CD4-positive, alpha-beta T cell treated with Interleukin-6 at 100 ng/mL for 8 hours (primary cell): ENCODE measurements at places on chromosomes 5 and 9.

DNA sequence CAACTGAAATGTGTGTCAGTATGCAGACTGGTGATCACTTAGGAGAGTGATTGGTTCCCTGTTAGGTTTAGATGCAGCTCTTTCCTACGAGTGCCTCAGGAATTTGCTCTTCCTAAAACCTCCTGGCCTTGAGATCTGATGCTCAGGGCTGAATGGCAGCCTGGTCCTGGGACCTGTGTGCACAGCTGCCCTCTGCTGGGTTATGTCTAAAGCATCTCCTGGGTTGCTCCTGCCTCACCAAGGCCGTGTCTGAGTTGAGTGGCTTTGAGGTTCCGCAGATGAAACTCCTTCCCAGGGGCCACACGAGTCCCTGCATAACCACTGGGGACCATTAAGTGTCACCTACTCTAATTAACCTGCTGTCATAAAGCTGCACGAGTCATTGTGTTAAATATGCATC is 59.5 kb downstream of the MVB12B start:
- no peak for DNase-seq

DNA sequence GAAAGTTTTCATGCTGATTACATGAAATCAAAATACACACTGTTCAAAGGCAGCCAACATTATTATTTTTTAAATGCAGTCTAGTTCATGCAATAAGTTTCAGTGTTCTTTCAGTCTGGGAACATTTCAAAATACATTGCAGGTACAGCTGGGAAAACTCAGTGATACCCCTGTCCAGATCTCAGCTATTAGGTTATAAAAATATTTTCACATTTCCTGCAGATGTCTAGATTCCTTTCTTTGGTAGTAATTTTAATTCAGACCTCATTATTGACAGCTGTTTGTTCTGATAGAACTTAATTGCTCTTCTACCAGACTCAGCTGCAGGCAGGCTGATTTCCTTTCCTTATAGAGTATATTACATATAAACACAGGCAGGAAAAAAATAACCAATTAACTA is 556.8 kb upstream of the DMAC1 start:
- DNase-seq: no peak

DNA sequence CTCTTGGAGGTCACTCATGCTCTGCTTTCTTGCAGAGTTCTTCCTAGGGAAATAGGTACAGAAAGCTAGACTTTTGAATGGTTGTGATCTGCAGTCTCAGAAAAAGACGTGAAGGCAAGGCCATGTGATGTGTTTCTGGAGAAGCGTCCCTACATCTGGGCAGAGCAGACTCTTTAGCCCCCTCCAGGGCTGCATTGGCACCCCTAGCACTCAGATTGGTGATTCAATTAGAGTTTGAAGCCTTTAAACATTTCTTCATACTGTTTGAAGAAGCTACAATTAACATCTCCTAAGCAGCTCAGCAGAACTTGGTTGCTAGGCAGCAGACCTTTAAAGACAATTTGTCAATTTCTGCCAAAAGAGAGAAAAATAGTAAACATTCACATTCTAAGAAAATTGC is 21.6 kb downstream of the JADE2 start:
- DNase-seq: no peak

GRCh38 chr5:2514484-2514883 is 237.0 kb downstream of the IRX2 start:
- DNase-seq: no peak

- DNase-seq: no peak
Observed at GRCh38 chr5:130532786-130533185, 628.5 kb downstream of the CHSY3 start.

GRCh38 chr5:87233143-87233542 is 34.5 kb upstream of the RASA1 start:
- no peak for DNase-seq

DNA sequence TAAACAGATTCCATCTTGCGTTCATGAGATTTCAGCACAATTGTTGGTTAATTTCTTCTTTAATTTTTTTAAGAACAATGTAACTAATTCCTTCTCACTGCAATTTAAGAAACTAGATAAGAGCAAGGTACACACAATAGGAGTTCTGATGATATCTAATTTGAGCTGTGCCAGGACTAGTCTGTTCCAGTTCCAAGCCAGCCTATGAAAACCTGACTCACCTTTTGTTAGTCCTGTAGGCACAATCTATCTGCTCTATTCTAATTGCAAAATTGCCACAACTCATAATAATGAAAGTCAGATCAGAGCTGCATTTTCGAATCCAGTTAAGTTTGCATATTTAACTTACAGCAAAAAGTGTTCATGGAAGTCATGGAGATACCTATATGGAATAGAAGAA is 494.1 kb upstream of the TUSC1 start:
- no peak for DNase-seq

- DNase-seq: no peak
Observed at GRCh38 chr5:85488295-85488694, 1103.6 kb upstream of the EDIL3 start.

DNA sequence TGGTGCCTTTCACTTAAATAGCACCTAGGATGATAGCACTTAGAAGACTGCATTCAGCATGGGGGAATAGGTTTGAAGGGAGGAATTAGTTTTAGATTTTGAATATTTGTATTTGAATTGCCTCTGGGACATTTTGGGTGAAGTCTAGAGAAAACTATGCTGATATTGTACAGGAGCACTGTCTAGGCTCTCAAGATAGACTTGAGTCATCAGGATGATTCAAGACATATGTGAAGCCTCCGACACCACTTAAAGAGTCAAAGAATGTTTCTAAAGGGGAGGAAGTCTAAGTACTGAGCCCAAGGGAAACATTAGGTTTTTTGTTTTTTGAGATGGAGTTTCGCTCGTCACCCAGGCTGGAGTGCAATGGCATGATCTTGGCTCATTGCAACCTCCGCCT is 63.9 kb upstream of the CCDC180 start:
- no peak for DNase-seq

DNA sequence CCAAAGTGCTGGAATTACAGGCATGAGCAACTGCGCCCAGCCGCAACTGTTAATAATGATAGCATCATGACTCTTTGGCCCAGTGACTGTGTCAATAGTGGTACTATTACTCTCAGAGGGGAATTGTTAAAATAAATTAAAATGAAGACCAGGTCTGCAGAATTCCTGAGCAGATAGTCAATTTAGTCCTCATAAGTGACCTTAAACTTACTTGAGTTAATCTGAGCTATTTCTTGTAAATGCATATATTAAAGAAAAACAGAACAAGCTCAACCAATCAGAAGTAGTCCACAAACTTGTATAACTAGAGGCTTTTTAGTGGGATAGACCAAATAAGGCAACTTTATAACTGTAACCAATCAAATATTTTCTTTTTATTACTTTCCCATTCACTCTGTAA is 1.7 kb upstream of the RECK start:
- no peak for DNase-seq

- no peak for DNase-seq
Observed at GRCh38 chr9:74804018-74804385, 83.7 kb downstream of the TRPM6 start.

DNA sequence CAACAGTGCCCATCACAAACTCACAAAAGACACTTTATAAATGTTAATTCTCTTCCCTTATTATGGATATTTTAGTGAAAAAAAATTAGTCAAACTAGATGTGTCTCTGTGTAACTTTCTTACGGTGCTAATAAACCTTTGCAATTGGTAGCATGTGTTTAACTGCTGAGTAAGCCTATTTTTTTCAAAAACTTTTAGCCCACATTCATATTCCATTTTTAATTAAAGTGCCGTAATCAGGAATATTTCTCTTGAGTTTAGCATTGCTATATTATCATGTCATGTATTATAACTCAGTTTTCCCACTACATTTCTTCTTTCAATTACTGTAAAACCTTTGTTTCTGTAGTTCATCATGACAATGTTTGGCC is 51.4 kb downstream of the FYB1 start:
- no peak for DNase-seq

DNA sequence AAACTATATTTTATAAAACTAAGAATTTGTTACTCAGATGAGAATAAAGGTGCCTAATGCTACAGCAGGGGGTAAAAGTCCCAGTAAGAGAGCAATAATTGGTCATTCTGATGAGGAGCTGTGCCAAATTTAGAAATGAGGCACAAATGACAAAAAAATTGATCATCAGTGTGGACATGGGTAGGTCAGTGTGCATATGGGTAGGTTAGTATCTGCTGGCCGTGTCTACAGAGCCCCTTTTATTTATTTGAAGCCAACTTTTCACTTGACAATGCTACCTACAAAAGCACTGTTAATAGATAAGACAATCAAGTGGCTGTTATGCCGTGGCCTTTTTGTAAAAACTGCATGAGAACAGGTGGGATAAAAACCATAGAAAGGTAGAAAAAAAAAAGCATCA is 454.6 kb downstream of the RAB3C start:
- no peak for DNase-seq

- DNase-seq: no peak
Observed at GRCh38 chr5:178786859-178787499, 56.5 kb upstream of the ZNF354A start.

GRCh38 chr5:107558823-107559375 is 111.8 kb downstream of the EFNA5 start:
- DNase-seq: no peak

- no peak for DNase-seq
Observed at GRCh38 chr9:30609713-30610112, 1774.7 kb upstream of the ACO1 start.

DNA sequence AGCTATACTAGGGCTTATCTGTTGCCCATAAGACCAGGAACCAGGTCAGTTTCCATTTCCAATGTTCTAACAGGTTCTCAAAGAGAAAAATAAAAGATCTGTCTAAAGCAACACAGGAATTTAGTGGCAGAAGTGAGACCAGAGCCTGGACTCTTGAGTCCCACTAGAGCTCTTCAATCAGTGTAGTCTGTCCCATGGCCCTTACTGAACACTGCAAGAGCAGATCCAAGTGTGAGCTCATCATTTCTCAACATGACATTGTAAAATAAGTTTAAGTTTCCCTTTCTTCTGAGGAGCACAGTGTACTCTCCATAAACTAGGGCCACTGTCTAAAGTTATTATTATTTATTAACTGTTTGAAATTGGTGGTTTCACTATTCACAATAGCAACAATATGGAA is 8.6 kb upstream of the PAPPA start:
- DNase-seq: no peak

GRCh38 chr5:143213231-143213850 is 190.1 kb downstream of the NR3C1 start:
- DNase-seq: no peak

- no peak for DNase-seq
Observed at GRCh38 chr9:14405176-14405706, 91.3 kb upstream of the NFIB start.

- no peak for DNase-seq
Observed at GRCh38 chr5:139772927-139773690, 22.5 kb upstream of the PSD2 start.

DNA sequence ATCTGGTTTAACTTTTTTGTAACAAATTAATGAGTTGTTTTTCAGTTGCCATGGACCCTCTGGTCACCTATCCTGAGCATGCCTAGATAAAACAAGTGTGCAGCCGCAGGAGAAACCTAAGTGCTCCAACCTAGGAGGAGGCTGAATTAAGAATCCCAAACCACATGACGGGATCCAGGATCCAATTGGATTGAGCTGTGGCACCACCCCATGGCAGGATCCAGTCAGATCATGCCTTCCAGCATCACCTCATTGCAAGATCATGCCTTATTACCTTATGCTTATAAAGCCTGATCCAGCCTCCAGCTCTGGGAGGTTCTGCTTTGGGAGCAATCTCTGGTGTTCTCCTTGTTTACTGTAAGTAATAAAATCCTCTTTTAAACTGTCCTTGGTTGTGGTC is 662.0 kb downstream of the TLR4 start:
- no peak for DNase-seq

GRCh38 chr5:34738381-34738780 is 82.3 kb downstream of the RAI14 start:
- no peak for DNase-seq

DNA sequence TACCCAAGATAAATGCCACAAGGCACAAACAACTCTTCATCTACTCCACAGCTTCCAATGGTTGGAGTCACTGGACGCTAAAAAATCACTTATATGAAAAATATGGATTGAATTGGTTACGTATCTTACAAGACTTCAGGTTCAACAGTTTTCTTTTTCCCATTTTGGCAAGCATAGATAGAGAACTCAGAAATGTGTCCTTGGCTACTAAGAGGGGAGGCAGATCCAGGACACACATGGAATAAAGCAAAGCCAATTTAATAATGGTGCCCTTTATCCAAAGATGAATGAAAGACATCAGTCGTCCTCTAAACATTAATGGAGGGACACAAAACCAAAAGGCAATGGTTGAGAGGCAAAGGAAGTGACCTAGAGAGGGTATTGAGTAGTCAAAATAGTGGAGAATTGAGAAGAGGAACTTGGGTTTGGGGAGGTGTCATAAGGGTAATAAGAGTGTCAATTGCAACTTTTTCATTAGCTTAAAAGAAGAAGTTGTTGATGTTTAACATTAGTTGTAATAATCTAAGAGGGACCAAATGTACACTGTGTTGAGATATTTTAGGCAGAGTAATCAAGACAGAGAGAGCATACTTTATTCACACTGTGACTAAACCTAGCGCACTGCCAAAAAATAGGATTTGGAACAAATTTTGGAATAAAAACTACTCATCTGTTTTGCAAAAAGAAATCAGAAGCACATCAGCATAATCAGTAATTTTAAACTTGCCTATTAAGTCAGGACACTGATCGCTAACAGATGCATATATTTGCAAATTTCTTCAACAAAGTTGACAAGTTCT is 308.2 kb downstream of the ARL15 start:
- DNase-seq: no peak

DNA sequence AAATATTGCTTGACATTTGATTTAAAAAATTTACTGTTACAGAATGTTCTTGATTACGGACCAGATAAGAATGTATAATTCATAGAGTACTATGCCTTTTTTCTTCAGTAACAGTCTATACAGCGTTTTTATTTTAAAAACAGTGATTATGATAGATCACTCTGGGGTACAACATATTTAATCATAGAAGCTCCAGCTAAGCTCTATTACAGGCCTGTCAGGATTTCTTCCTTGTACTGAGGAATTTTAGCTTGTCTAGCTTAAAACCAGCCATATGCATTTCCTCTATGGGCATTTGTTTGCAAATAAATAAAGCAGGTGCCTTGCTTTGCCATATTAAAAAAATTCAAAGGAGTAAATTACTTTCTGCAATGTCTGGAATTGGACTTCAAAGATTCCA is 423.8 kb downstream of the BNC2 start:
- DNase-seq: no peak

- no peak for DNase-seq
Observed at GRCh38 chr5:93151121-93151520, 429.9 kb downstream of the NR2F1-AS1 start.

- DNase-seq: no peak
Observed at GRCh38 chr5:164545507-164545906, 1040.1 kb downstream of the MAT2B start.

GRCh38 chr9:99433555-99433954 is 211.5 kb downstream of the SEC61B start:
- peak; percentile 36 for DNase-seq
